Activated T-helper 1 cell treated with anti-CD3 and anti-CD28 coated beads, Interleukin-2, amount 50 U/mL, for 16 hours (primary cell): ENCODE measurements at places on chromosomes 16 and 17.
A peak's percentile ranks its signal among the peaks of the same experiment; 100 is the strongest.

DNA sequence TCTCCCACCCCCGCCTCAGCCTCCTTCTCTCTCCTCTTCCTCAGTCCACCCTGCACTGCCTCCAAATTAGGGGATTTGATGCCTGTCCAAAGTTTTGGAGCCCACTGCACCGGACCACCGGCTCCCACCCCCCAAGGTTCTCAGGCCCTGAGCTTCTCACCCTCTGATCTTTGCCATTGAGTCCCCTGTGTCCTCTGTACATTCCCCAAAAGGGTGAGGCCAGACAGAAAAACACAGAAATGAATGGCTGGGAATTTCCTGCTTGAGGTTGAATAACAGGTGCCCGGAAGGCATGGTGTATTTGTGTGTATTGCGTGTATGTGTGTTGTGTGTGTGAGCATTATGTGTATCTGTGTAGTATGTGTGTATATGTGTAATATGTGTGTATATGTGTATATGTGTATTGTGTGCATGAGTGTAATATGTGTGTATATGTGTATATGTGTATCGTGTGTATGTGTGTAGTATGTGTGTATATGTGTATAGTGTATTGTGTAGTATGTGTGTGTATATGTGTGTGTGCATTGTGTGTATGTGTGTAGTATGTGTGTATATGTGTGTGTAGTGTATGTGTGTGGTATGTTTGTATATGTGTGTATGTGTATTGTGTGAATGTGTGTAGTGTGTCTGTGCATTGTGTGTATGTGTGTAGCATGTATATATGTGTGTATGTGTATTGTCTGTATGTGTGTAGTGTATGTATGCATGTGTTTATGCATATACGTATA is 16.0 kb upstream of the CCL17 start:
- no peak for DNase-seq

- DNase-seq, result no peak
These were observed 4.0 kb downstream of the KSR1 start for GRCh38 chr17:27460196-27460725.

DNA sequence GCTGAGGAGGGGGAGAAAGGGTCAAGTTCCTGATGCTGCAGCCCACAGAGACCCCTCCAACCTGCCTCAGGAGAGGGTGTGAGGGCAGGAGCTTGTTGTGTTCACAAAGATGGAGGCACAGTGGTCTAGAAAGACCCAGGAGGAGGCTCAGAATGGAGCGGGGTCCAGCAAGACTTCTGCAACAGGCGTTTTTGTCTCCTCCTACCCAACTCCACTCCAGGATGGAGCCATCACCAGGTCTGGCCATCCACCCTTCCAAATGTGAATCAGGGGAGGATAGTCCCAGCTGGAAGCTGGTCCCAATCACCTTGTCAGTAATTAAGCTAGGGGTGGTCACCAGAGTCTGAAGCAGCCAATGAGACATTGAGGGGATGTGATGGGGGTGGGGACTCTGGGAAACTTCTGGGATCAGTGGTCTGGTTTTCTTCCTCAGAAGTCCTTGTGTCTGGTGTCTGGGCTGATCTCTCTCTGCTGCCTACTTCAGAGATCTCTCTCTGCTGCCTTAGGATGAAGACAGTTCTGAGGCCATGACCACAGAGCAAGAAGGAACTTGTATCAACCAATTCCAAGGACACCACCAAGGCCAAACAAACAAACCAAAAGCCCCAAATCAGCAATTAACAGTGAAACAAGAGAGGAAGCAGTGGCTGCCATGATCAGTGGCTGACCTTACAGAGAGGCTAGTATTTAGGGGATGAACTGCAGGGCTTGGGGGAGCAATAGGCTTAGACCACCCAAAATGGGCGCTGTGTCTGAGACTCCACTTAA is 14.5 kb downstream of the CD300LB start:
- no peak for DNase-seq

DNA sequence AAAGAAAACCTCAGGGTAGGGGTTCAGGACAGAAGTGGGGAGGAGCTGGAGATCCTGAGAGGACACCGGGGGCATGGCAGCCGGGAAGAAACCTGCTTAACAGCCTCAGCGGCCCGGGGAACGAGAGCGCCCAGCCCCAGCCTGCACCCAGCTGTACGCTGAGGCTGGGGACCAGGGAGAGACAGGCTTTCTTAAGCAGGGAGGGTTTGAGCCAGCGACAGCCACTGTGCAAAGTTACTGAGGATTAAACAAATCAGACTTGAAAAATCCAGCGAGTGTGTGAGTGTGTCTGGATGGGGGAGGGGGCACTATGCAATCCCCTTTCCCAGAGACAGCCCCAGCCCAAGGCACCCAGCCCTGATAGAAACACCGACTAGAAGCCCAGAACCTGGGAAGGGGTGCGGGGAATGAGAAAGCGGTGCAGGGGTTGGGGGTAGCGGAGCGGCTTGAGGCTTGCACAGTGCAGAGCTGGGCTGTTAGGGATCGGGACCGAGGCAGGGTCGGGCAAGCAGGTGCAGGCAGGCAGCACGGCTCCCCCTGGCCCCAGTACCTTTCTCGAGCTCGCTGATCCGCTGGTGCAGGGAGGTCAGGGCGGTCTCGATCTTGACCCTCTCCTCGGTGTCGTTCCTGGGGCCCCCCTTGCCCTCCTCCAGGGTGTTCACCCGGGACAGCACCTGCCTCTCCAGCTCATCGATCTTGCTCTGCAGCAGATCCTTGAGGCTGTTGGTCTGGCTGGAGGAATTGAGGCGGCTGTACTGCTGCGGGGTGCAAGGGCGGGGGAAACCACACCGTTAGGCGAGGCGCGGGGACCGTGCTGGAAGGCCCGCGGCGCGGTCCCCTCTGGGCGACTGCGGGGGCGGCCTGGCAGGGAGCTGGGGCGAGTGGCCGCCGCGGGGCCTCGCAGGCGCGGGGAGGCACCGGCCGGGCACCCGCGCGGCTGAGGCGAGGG is 1.2 kb downstream of the NPTX1 start:
- no peak for DNase-seq

GRCh38 chr17:1552932-1553331 is 9.7 kb downstream of the PITPNA start:
- no peak for DNase-seq

GRCh38 chr16:58127033-58127556 is 2.1 kb downstream of the CFAP20 start:
- DNase-seq, result no peak

GRCh38 chr16:48054881-48055601 is 100.8 kb downstream of the ABCC12 start:
- DNase-seq, result no peak

DNA sequence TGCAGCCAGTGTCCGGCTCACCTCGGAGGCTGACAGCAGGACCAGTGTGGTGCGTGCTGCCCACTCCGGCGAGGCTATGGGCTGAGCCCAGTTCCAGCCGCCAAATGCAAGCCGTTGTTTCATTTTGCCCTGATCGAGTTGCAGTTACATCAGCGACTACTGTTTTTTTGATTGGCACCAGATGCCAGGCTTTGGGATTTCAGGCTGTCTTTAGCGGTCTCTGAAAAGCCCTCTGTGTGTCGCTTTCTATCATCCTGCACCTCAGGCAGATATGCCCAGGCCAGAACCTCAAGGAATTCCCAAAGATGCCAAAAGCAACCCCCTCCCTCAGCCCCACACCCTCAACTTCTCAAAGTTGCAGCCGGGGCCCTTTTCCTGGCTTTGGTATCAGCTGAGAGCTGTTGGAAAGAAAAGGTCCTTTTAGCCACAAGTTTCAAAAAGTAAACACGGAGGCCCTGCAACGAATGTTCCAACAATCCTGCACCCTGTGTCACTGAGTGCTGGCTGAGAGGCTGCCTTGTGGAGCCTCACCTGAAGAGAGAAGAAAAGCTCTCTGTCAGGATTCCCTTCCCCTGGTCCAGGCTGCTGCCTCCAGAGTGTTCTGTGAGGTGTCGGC is 58.9 kb downstream of the WWP2 start:
- DNase-seq, result no peak

GRCh38 chr16:79600638-79601091 is at the start of gene MAF:
Gene MAF, minus strand, starts transcription at chr16:79600737. Its CDS starts 835 bp downstream, at chr16:79599902.
- DNase-seq, result peak; percentile 85
